Activated naive CD8-positive, alpha-beta T cell treated with anti-CD3 and anti-CD28 coated beads for 36 hours (primary cell): ENCODE measurements at places on chromosomes 12 and 14.
A peak's percentile ranks its signal among the peaks of the same experiment; 100 is the strongest.

DNA sequence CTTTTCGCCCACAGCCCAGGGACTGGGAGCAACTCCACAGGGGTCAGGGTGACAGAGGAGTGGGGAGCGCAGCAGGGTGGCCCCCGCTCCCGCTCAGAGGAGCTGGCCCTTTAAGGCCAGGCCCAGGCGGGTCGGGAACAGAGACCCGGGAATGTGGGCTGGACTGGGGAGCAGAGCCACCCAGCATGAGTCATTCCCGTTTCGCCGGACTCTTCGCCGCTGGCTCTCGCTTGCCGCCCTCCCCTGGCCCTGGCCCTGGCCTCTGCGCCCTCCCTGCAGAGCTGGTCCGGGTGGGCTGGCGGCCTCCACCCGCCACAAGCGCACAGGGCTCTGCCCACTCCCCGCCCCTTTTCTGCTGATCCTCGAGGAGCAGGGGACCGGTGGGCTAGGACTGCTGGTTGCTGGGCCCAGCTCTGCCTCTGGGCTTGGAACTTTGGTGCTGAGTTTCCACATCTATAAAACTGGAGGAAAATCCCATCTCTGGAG lies 92.8 kb downstream of the NINJ2 start:
- no peak for DNase-seq

- DNase-seq = no peak
These were observed 43.8 kb upstream of the TSPAN11 start for GRCh38 chr12:30882706-30883105.

GRCh38 chr12:124131659-124132058 lies 158.6 kb downstream of the ZNF664 start:
- DNase-seq = no peak

DNA sequence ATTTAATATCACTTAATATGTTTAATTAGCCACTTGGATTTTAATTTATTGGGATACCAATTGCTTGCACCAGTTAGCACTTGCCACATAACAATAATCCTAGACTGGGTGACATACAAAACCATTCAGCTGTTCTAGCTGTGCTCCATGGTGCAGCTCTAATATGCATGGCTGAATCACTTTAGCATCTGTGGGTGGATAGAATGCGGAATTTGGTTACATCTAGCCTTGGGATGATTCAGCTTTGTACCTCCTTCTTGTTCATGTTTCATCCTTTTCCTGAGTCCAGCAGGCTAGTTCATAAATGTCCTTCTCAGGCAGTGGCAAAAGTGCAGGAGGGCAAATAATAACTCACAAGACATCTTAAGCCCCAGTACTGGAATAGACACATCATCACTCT lies 1263.0 kb downstream of the LRFN5 start:
- no peak for DNase-seq

- no peak for DNase-seq
These were observed 80.8 kb upstream of the SLC8A3 start for GRCh38 chr14:70269582-70269981.

GRCh38 chr12:10069099-10069498 lies 29.7 kb downstream of the CLEC1A start:
- no peak for DNase-seq

DNA sequence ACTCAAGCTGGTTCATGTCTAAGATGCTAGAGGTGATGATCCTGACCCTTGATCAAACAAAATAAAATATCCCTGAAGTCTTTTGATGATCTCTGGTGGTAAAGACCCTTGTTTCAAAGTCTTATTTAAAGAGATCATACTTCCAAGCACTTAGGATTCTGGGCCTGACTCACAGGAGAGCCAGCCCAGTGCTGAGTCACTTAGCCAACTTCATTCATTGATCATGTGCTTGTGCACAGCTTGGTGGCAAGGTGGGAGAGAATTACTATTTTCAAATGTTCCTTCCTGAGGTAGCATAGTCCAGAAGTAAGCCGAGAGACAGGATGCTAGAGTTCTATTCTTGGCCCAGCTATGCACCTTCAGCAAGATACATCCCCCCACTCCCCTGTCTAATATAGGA lies 40.6 kb downstream of the SCN8A start:
- no peak for DNase-seq

DNA sequence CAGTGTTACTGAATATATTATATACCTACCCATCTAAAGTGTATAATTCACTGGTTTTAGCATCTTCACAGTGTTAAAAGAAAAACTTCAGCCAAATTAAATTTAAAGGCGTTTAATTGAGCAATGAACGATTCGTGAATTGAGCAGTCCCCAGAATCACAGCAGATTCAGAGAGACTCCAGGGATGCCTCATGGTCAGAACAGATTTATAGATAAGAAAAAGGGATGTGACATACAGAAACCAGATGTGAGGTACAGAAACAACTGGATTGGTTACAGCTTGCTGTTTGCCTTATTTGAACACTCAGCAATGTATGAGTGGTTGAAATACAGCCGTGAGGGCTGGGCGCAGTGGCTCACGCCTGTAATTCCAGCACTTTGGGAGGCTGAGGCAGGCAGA lies 84.6 kb downstream of the WNK1 start:
- no peak for DNase-seq

DNA sequence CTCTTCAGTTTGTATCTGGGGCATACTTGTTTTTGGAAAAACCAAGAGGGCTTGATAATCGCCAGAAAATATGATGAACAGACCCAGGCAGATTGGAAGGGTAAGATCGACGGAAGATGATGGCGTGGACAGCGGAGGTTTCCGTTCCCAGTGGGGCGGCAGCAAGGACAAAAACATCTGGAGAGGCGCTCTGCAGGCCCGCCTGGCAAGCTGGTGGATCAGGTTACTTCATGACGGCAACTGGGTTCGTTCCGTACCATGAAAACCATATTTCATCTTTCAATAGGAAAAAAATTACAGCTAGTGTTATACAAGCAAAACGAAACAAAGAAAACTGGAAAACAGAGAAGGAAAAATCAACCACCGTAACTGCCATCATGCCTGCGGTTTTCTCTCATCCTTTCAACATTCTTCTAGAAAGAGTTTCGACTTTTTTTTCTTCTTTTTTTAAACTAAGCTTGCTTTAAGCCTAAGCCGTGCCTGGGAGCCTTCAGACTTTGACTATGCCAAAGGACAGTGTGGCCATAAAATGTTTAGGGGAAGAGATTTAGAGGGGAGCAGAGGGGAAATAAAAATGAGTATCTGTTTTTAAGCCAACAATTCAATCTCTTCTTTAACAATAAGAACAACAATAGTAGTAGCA lies 210.5 kb downstream of the FOXN3 start:
- no peak for DNase-seq

- DNase-seq = no peak
These were observed 15.0 kb downstream of the MDM1 start for GRCh38 chr12:68317047-68317667.

DNA sequence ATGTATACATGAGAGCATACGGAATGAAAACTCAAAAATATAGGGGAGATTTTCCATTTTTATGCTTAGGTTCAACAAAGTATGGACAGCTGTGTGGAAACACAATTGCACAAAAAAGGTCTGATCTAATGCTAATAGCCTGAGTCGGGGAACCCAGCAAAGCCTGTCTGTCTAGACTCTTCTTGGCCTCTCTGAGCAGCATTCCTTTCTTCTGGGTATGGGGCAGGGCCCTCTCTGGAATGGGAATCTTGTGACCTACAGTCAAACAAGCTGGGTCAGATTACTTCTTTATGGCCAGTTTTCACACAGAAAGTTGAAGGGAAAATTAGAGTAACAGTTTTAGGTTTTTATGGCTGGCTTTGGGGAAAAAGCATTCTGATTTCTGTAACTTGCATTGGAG lies 534.0 kb upstream of the LMO3 start:
- DNase-seq = no peak

GRCh38 chr12:132838410-132839080 lies 9.9 kb upstream of the GOLGA3 start:
- no peak for DNase-seq

DNA sequence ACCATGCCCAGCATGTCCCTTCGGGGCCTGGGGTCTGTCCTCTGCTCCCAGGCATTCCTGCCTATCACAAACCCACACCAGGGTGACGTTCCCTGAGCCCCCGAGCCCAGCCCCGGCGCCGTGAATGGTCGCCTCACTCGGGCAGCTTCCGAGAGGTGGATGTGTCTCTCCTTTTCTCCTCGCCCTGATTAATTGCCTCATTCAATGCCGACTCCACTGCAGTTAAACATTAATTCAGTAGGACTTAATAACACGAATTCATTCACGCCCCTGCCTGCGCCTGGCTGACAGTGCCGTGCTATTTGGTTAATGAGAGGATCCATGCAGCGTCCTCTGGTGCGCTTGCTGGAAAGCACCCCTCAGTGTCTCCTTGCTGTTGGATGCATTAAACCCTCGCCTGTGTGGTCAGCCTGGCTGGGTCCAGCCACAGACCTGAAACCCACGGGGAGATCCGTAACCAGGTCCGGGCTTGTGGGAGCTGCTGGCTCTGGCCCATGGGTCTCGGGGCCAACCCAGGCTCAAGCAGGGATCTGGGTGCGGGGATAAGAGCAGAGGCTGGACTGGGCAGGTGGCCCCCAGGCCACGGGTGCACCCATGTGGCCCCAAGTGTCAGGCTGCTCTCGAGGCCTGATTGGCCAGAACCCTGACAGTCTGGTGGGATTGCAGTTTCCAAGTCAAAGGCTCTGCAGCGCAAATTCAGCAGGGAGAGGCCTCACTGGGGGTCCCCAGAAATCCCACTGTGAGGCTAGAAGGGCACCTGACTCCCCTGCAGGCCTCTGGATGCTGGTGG lies 55.4 kb downstream of the FBRSL1 start:
- no peak for DNase-seq

GRCh38 chr12:92446083-92446460 lies 256.7 kb upstream of the PLEKHG7 start:
- DNase-seq = no peak

DNA sequence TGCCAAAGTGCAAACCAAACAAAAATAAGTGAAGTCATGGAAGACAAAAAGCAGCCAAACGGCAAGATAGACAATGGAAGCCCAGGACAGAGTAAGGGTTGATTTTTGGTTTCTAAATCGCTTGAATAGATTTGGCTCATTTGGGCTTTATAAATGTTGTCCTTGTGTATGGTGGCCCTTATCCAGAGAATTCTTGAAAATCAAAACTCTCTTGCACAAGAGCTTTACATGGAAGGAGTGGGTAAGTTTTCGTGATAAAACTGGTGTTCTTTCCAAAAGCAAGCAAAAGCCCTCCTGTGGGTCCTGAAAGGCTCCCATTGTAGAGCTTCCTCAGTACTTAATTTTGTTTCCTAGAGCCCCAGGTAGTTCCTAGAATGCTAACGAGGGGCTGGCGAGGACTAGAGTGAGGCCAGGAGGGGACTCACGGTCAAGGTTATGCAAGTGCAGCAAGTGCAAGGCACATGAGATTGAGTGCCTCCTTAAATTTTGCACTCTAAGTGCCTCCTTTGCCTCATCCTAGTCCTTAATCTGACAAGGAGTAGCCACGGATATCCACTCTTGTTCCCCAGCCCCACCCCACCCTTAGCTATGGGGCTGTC lies 4.1 kb downstream of the SIX6 start:
- DNase-seq = no peak

GRCh38 chr14:56131865-56132833 lies 13.9 kb downstream of the PELI2 start:
- DNase-seq = no peak

- no peak for DNase-seq
These were observed 11.1 kb upstream of the PSEN1 start for GRCh38 chr14:73125169-73125588.

- DNase-seq = no peak
These were observed 400.9 kb upstream of the CCDC196 start for GRCh38 chr14:66085224-66085623.

- no peak for DNase-seq
These were observed 283.1 kb upstream of the SSTR1 start for GRCh38 chr14:37924622-37925021.

DNA sequence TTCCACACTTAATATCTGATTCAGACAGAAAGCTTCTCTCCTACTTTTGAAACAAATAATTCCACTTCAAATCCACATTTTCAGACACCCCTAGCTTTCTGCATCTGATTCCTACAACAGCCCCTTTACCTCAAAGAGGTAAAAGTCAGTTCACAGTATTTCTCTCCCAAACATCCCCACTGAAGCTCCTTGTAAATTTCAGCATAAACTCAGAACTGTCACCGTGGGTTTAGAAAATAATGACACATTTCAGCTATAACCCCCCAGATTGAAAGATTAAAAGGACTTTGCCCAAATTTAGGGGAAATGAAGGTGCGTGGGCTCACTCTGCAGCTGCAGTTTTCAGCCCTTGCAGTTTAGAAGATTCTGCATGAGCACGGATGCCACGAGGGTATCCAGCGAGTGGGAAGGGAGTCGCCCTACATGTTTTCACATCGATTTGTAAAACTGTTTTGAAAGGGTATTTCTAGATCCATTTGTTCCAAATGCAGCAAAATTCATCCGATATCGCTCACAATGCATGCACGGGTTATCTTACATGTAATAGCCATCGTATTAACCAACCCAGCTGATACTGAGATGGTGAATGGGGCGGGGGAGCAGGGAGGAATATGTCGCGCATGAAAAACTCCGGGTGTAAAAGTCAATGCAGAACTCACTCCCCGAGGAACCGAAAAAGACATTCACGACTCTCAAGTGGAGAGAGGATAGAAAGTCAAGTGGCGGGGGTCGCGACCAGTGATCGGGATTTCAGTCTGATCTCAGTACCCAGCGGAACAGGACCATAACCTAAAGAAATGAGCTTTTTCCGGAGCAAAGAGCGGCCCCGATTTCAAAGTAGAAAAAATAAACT lies 5.0 kb upstream of the CCND2 start:
- DNase-seq = peak; percentile 36

DNA sequence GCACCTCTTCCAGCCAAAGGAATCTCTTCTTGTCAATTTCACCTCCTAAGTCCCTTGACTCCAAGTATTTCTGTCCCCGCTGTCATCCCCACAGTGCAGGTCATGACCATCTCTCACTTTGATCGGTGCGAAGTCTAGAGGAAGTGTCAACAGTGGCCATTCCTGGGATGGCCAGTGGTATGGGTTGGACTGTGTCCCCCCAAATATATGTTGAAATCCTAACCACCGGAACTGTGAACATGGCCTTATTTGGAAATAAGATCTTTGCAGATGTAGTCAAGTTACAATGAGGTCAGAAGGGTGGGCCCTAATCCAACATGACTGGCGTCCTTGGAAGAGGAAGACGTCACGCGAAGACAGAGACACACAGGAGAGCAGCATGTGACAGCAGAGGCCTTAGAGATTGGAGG lies 155.9 kb upstream of the PRMT8 start:
- no peak for DNase-seq

DNA sequence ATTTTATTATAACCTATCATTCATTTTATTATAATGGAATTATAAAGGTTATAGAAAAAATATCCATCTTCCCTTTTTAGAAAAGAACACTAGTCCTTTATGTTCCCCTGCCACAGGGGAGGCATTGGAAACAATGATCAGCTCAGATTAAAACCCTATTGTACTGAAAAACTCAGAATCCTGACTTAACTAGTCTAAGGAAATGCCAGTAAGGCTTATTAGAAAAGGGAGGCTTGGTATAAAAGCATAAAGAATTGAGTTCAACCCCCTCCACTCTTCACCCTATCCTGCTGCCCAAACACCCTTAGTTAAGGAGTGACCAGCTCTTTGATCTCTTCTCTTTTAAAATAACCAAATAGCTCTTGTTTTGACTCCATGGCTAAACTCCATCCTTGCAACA lies 36.0 kb downstream of the PUS7L start:
- DNase-seq = no peak

- DNase-seq = no peak
These were observed 16.4 kb downstream of the ZNF410 start for GRCh38 chr14:73903028-73903427.
